ENCODE measurements at places on chromosomes 7 and 10.

DNA sequence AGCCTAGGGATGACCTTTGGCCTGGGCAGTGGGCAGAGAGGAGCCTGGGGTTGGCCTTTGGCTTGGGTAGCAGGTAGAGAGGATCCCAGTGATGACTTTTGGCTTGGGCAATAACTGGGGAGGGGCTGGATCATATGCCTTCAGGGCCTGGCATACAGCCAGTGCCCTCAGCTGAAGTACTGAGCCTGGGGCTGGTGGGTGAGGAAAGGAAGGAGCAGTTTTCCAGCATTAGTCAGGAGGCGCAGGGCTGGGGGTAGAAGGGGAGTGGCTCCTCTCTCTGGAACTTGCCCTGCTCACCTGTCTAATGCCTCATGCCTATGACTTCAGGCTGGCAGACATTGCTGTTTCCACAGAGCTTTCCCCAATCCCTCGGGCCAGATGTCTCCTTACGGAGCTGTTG lies 15.2 kb upstream of the COMTD1 start:
- DNase-seq = no peak

- DNase-seq = no peak
Observed at GRCh38 chr10:28873540-28873939, 196.2 kb downstream of the BAMBI start.

- DNase-seq = no peak
Observed at GRCh38 chr7:19062216-19062615, 55.2 kb downstream of the TWIST1 start.

- DNase-seq = no peak
Observed at GRCh38 chr10:77188521-77188920, 449.1 kb downstream of the KCNMA1 start.

DNA sequence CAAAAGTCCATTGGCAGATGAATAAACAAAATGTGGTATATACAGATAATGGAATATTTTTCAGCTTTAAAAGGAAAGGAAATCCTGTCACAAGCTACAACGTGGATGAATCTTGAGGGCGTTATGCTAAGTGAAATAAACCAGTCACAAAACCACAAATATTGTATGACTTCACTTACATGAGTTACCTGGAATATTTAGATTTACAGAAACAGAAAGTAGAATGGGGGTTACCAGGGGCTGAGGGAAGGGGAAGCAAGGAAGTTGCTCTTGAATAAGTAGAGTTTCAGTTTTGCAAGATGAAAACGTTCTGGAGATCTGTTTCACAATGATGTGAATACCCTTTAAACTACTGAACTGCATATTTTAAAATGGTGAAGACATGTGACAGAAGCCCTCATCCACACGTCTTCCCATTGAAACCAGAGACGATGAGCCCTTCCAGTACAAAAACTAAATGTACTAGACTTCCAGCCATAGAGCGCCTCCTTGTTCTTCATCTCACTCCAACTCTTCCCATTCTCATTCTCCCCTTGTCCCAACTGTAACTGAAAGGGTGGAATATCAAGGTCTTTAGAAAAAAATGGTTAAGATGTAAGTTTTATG lies 62.4 kb downstream of the MICU1 start:
- DNase-seq = no peak

DNA sequence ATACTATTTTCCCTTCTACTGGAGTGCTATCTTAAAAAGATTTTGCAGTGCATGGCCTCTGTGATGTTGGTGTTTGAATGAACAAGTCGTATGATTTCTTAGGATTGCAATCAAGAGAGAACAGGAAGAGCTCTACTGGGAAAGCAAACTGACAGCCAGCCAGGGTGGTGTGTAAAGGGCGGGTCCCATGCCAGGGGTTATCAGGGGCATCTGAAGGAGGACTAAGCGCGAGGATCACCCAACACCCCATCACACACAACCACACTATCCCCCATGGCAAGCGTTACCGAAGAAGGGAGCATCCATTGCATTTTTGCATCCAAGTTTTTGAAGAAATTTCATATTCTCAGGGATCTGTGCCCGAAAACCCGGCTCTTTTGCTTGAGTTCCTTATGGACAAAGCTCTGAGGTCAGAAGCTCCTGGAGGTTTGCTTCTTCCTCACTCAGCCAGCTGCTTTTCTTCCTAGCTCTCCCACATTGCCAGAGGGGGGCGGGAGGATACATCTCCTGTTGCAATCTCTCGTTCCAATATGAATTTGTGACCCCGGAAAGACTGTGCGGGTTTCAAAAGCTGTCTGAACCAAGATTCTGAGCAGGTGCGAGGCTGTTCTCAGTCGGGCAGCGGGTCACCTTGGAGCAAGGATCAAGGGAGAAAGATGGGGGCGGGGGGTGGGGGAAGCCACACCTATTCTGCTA lies 5.2 kb downstream of the NEUROD6 start:
- no peak for DNase-seq

DNA sequence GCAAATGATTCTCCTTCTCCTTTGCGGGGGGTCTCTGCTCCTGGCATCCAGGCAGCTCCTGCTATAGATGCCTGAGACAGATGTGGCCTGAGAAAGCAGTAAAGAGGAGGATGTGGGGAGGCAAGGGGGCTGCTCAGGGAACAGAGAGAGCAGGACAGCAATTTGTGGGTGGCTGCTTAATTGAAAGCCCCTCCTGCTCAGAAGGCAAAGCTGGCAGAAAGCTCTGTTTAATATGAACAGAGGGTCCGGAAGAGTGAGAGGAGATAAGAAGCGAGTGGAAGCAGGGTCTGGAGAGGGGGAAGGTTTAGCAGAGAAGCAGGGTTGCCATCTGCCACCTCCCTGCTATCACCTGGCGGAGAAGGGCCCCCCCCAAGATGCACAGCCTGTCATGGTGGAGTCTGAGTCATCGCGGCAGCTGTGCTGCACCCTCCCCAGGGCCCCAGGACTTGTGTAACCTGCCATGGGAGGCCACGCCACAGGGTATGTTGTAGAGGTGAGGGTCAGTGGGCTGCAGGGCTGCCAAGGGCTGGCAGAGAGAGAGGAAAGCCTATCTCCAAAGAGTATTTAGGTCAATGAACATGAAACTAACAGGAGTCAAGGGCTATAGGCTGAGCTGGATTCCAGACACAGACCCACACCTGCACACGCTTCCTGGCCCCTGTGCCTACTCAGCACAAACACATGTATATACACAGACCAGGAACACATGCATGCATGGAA lies 1109.8 kb upstream of the AUTS2 start:
- DNase-seq = peak; percentile 94

DNA sequence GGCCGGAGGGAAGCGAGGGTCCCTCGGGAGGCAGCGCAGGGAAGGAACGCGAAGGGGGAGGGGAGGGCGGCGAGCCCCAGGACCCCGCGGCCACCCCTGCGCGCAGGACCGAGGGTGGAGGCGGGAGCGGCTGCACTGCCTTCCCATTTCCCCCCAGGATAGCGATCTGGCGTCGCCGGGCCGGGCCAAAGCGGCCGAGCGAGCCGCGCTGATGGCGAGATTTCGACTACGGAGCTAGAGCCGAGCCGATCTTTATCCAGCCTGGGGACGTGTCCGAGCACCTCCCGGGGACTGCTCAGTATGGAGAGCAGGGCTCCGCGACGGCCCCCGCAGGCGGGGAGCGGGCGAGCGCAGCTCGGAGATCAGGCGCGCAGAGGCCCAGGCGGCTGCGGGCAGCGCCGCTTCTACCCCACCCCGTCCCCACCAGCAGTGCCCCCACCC lies 590 bp upstream of the CRTAC1 start:
- DNase-seq = no peak

GRCh38 chr7:50674896-50675835 lies 107.5 kb downstream of the GRB10 start:
- no peak for DNase-seq

GRCh38 chr7:2715341-2716231 lies 27.6 kb downstream of the AMZ1 start:
- no peak for DNase-seq

- no peak for DNase-seq
Observed at GRCh38 chr7:15042285-15043065, 139.9 kb upstream of the DGKB start.

- no peak for DNase-seq
Observed at GRCh38 chr7:149873970-149874643, 338 bp downstream of the ATP6V0E2 start.

DNA sequence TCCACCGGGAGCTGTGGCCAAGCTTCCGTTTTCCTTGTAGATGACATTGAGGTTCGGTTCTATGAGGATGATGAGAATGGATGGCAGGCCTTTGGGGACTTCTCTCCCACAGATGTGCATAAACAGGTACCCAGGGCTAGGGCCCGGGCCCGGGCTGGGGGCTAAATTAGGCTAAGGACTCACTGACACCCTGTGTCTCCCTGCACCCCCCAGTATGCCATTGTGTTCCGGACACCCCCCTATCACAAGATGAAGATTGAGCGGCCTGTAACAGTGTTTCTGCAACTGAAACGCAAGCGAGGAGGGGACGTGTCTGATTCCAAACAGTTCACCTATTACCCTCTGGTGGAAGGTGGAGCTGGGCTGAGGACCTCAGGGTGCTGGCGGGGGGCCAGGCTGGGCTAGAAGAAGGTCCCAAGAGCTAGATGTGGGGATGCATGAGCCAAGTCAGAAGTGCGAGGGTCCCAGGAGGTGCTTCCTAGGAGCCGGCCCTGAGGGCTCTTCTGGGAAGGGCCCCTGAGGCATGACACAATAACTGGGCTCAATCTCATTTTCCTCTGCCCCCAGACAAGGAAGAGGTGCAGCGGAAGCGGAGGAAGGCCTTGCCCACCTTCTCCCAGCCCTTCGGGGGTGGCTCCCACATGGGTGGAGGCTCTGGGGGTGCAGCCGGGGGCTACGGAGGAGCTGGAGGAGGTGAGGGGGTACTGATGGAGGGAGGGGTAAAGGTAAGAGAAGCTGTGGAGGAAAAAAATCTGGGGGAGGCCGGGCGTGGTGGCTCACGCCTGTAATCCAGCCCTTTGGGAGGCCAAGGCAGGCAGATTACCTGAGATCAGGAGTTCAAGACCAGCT lies 2.9 kb downstream of the NFKB2 start:
- no peak for DNase-seq

Data from NCI-H524 treated with DMSO at 0.1 percent for 48 hours (cell line).